SK-N-SH treated with all-trans-retinoic acid at 6 μM for 48 hours (cell line): ENCODE measurements at places on chromosomes 7 and 10.

- ATAC-seq, result no peak
These were observed 10.4 kb downstream of the GPRIN2 start for GRCh38 chr10:46545861-46546590.

DNA sequence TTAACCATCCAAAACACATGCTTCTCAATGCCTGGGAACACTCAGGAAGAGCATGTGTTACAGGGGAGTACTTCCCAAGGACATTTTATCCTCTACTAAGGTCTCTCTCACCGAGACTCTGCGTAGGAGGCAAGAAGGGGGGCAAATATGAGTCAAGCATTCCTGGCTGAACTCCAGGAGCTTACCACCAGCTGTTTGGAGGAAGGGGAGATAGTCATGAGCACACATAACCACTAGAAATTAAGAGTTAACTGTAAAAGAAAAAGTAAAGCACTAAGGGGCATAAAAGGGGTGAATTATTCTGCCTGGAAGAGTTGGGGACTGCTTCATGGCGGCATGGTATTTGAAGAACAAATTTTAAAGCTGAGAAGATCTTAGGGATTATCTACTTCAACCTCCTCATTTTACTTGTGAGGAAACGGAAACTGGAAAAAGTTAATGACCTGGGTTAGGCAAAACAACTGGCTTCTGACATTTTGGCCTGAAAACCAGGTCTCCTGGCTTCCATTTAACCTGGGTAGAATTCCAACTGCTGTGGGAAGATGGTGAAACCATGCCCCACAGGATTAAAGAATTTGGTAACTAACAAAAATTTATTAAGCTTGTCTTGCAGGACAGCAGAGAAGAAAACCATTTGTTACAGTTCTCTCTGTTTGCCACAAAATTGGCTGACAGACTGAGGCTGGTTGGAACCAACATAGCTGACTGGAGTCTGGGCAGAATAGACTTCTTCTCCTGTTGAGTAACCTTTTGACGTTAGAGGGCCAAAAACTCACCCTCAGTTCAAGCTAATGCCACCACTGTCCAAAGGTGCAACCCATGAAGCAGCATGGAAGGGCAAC is 85.5 kb downstream of the SLC25A13 start:
- ATAC-seq, result peak; percentile 95

GRCh38 chr10:100993986-100994708 is 5.5 kb upstream of the LZTS2 start:
- no peak for ATAC-seq

- no peak for ATAC-seq
These were observed 16.2 kb downstream of the SFR1 start for GRCh38 chr10:104138131-104138530.

- ATAC-seq, result no peak
These were observed 3.9 kb downstream of the COG5 start for GRCh38 chr7:107559864-107560263.

- no peak for ATAC-seq
These were observed 4.2 kb upstream of the ARHGAP12 start for GRCh38 chr10:31932838-31933237.

- no peak for ATAC-seq
These were observed 4.8 kb upstream of the KCP start for GRCh38 chr7:128915271-128915819.

DNA sequence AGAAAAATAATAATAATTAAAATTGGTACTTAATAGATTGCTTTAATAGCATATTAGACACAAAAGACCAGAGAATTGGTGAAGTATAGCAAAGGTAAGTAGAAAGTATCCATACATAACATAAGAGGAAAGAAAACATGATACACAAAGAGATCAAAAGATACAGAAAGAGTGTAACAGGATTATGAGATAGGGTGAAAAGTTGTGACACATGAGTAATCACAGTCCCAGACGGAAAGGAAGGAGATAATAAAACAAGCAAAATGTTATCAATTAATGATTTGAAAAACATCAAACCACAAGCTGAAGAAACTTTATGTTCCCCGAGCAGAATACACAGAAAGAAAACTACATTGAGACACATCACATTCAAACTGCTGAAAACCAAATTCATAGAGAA is 10.5 kb downstream of the TCAF1 start:
- ATAC-seq, result no peak

DNA sequence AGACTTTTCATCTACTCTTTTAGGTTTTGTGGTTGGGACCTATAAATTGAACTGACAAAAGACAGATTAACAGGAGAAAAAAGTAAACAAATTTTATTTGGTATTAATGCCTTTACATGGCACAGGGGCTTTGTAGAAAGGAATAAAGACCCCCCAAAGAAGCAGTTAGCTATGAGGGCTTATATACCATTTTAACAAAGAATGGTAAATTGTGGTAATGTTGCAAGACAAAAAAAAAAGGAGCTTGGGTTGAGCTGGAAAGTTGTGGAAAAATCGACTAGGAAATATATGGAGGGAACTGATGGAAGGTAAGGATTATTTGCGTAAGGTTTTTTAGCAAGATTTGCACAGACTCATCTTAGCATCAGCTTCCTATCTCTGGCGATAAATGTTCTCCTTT is 84.6 kb downstream of the JCAD start:
- ATAC-seq, result no peak

DNA sequence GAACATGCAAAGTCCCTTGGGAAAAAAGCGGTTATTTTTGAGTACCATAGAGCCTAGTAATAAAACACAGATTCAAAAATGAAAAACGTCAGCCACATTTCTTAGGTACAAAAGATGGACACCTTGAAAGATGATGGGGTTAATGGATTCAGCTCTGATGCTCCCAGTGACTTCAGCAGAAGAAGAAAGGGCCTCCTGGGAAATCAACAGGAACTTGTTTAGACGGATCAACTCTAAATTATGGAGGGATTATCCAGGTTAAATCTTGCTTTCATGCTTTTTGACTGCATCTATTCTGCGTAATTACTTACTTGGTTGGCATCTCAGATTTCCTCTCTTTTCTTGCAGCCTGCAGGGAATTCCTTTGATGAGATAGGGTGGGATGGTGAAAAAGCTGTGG is 82.5 kb downstream of the TMEM178B start:
- ATAC-seq, result no peak

GRCh38 chr10:4824791-4825310 is 1.2 kb upstream of the AKR1E2 start:
- no peak for ATAC-seq

DNA sequence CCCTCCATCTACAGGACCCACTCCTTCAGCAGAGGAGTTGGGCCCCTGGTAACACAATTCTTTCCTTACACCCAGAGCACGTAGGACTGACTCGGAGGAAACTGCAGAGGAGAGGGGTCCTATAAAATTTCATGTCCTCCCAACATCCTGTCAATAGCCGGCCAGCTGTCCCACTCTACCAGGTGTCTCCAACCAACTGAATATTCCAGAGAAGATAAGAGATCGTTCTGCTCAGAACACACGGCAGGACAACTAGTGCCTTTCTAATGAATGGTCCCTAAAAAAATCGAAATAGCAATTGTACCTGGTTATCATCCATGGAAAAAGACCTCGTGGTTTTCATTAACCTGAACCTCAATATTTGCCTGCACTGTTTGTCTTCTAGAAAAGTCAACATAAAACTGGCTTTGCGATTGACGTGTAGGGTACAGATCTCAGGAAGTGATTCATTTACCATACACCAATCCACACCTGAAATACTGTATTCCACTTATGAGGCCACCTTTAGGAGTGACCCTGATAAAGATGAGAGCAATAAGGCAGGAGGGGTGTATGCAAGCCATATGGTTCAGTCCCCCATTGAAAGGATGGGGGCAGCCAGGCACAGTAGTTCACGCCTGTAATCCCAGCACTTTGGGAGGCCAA is 111.7 kb downstream of the PARP12 start:
- ATAC-seq, result no peak

DNA sequence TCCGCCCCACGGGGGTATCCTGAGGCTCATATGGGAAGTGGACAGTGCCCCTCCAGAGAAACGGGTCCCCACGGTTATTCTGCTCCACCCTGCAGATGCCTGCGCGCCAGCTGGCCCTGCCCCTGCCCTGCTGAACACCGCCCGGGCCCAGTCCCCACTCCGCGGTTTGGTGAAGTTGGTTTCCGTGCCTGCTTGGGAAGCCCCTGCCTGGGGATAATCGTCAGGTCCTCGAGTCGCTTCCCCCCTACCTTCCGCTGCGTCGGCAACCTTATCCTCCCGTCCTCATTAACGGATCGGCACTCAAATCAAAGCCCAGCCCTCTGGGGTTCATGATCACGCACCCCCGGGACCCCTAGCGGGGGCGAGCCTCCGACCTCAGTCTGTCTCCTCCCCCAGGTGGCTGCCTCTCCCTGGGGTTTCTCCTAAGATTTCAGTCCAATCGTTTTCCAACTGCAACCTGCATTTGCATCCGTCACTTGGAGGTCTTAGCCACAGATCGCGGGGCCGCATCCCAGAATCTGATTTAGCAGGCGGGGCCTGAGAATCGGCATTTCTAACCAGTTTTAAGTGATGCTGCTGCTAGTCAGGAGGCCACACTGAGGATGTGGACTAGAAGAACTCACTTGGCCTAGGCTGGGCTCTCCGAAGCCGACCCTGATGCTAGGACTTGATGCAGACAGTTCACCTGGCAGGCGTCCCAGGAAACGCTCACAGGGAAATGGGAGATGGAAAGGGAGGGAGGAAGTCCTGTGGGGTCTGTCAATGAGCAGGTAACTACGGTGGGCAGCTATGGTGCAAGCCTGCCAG is 27.6 kb downstream of the WDR86 start:
- no peak for ATAC-seq

DNA sequence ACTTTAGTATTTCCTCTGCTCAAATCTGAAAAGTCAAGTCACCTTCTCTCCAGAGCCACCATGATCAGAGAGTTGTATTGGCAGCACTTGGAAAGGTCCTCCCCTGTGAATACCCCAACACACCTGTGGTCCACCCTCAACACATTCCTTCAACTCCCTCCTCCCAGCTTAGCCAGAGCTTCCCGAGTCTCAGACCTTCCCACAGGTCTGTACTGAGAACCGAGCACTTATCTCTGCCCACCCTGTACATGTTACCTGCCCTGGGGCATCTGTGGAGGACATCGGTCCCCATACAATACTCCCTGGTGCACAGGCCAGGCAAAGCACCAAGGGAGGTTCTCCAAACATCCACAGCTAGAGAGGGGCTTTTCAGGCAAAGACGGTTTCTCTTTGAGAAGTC is 30.6 kb downstream of the SORBS1 start:
- no peak for ATAC-seq

GRCh38 chr10:27019827-27020226 is 80.5 kb downstream of the ANKRD26 start:
- ATAC-seq, result no peak

GRCh38 chr7:135100856-135101255 is 47.0 kb upstream of the TMEM140 start:
- ATAC-seq, result no peak

DNA sequence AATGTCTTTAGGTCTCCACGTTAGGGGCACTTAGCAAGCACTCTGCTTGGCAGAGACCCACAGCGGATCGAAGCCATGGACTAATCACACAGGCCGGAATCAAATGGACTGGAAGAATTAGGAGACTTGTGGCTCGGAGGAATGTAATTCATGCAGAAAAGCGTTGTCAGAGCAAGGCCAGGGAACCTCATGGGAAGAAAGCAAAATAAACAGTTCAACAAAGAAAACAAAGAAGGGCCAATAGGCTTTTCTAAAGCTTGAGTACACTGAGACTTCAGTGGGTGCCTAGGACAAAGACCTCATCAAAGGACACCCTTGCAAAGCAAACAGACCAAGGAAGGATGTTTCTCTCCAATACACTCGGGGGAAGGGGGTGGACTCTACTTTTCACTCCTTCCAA is 171.1 kb downstream of the GLI3 start:
- no peak for ATAC-seq

- ATAC-seq, result no peak
These were observed 637.8 kb upstream of the VSTM2A start for GRCh38 chr7:53904355-53904754.

DNA sequence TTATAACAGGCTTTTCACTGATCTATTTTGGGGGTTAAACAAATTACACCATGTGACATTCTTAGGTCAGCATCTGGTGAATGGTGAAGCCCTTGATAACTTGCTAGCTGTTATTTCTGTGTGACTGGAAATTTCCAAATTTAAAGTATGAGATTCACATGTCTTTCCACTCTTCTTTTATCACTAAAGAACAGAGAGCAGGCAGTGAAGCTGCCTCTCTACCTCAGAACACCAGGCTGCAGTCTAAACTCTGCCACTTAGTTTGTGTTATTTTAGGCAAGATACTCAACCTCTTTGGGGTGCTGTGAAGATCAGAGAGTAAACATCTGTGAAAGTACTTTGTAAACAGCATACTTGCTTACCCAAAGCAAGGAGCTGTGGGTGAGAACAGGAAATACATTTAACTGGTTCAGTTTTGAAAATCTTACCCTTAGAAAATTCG is 15.5 kb upstream of the SP4 start:
- ATAC-seq, result no peak
